Hippocampal formation (tissue), 2 donors: ENCODE measurements at places on chromosomes 16 and 17.

GRCh38 chr17:58531661-58532554 is 17.5 kb upstream of the MTMR4 start:
- DNase-seq: peak; percentile 75

DNA sequence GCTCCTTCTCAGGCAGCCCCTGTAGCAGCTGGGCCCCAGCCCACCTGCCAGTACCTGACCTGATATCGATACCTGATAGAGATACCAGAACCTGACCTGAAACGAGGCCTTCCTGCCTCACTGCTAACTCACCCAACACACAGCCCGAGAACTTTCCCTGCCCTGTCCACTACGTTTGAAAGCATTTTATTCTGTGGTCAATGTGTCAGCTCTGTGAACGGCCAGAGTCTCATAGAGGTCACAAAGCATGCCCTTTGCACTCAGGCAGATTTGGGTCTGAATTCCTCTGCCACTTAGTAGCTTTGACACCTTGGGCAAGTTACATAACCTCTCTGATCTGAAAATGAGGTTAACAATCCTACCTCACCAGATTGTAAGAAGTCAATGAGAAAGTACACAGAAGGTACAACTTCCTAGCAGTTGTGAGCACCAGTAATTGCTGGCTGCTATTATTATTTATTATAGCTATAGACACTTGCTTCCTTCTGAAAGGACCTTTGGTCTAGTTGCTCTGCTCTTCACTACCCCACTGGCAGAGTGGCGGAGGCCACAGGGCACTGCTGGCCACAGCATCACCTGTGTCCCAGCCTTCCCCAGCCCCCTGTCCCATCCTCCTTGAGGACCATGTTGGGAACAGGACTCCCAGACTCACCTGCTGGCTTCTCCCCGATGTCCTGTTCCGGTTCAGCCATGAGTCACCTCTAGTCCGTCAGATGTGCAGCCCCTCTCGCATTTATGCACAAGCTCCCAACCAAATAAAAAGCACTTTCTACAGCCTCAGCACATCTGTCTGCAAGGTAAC is 895 bp downstream of the ANKRD40CL start:
- DNase-seq: no peak

DNA sequence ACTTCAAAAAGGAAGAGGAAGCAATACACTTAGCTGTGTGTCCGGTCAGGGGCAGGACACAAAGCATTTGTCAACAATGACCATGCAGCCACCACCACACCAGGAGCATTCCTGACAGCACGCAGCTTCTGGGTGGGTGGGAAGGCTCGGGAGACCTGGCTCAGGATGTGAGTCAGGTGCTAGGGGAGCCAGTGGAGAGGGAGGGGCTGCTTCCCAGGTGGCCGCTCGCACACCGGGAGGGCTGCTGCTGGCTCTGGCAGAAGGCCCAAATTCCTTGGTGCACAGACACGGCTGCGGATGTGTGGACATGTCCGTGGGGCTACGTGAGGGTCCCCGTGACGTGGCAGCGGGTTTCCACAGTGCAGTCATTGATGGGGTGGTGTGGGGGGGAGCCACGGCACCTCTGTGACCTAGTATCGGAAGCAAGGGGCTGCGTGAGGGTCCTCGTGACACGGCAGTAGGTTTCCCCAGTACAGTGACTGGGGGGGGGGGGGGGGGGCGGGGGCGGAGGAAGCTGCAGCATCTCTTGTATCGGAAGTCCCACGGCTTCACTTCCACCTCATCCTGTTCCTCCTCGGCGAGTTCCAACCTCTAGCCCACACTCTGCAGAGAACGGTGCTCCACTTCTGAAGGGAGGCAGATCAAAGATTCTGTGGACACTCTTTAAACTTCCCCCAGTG is 112.8 kb downstream of the ZNF778 start:
- no peak for DNase-seq

DNA sequence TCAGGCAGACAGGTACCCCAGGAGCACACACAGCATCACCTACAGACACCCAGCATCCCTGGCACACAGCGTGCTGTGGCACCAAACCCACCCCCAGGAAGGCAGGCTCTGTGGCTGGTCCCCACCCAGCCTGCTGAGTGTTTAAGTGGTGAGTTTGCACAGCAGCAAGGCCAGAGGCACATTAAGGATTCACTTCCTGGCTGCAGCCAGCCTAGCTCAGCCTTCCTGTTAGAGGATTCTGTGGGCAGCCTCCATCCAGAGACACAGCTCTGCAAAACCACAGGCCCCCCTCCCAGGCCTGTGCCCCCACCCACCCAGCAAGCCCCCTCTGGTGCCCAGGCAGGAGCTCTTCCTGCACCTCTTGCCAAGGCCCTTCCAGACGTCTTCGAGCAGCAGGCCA is 36.1 kb upstream of the PHB1 start:
- no peak for DNase-seq

- no peak for DNase-seq
These were observed 6.3 kb downstream of the IGSF6 start for GRCh38 chr16:21646091-21646490.

DNA sequence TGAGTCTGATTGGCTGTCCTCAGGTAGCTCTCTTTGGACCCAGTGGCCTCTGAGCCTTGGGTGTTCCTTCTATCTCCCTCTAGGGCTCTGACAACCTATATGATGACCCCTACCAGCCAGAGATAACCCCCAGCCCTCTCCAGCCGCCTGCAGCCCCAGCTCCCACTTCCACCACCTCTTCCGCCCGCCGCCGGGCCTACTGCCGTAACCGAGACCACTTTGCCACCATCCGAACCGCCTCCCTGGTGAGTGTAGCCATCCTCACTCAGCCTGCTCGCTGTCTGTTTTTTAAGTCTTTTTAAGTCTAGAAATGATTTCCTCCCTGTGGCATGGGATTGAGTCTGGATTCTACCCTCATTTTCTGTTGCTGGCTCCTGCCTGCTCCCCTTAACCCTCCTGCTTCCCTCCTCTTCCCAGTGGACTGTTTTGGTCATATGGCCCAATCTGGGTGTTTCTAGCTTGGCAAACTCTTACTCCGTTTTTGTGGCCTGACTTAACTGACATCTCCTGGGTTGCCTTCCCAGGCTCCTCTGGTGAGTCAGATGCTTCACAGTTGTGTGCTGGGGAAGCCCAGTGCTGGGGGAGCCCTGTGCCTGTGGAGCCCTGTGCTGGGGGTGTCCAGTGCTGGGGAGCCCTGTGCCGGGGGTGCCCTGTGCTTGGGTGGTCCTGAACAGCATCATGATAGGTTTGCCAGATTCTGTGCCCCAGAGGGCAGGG is 9.9 kb downstream of the TAOK2 start:
- no peak for DNase-seq

DNA sequence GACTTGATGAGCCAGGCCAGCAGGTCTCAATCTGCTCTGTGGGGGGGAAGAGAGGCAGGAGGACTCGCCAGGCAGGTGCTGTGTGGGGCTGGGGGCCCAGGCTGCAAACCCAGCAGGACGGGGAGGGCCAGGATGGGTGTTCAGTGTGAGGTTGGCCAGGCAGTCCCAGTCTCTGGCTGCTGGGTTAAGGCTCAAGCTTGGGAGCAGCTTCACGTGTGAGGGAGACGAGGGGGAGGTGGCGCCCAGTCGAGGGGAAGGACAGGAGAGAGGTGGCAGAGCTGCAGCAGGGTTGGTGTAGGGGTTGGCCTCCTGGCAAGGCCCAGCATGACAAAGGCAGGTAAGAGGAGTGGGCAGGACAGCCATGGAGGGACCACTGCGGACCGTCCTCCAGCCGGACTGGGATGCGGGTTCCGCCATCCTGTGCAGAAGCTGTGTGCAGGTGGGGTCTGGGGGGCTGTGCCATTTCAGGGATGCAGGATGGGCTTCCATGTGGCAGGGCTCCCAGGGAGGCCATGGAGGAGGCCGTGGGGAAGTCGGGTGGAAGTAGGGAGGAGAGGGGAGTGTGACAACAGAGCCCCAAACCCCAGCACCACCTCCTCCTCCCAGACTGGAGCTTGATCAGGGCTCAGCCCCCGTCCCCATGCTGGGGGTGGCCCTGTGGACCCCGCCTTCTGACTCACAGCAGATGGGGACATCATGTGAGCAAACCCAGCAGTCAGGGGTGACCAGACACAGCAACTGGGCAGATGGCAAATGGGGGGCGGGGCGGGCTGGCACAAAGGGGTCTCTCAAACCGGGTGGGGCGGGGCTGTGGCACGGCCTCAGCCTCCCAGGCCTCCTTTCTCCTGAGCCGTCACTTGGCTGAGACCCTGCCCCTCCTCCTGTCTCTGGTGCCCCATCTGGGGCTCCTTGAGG is 2.8 kb downstream of the ADGRG1 start:
- DNase-seq: peak; percentile 49
